ENCODE measurements at places on chromosomes 13 and 19.

- no peak for DNase-seq
Observed at GRCh38 chr13:60690604-60691003, 293.6 kb downstream of the TDRD3 start.

DNA sequence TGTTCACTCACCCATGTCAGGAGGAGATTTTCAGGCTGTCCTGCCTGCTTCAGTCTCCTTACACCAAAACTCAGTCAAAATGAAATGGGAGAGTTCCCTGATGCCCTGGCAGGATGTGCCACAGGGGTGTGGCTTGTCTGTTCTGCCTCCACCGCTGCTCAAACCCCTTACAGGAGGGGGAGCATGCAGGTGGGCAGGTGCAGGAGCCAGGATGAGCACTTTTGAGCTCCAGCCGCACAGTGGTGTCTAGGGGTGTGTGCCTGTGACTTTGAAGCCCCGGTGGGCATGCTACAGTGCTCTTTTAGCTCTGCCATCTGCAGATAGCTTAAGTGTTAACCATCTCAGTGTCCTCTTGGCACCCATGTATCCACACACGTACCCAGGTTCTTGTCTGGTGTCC, 71.9 kb upstream of the IPO5 start:
- no peak for DNase-seq

- no peak for DNase-seq
Observed at GRCh38 chr13:96403241-96403640, 313.3 kb downstream of the HS6ST3 start.

DNA sequence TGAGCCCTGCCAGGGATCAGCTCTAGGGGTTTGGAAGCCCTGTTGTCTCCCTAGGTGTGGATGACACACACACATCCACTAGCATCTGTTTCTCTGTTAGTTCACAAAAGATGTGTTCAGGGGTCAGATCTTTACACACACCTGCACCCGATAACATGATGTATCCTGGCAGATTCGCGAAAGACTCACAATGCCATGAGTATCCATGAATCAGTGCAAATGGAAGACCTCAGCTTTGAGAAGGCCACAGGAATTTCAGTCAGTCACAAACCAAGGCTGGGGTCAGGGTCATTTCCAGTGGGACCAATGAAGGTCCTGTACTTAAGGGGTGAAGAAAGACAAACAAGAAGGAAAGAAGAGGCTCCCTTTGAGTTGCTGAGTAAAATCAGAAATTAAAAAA, 898.2 kb downstream of the UQCRFS1 start:
- DNase-seq, result no peak

DNA sequence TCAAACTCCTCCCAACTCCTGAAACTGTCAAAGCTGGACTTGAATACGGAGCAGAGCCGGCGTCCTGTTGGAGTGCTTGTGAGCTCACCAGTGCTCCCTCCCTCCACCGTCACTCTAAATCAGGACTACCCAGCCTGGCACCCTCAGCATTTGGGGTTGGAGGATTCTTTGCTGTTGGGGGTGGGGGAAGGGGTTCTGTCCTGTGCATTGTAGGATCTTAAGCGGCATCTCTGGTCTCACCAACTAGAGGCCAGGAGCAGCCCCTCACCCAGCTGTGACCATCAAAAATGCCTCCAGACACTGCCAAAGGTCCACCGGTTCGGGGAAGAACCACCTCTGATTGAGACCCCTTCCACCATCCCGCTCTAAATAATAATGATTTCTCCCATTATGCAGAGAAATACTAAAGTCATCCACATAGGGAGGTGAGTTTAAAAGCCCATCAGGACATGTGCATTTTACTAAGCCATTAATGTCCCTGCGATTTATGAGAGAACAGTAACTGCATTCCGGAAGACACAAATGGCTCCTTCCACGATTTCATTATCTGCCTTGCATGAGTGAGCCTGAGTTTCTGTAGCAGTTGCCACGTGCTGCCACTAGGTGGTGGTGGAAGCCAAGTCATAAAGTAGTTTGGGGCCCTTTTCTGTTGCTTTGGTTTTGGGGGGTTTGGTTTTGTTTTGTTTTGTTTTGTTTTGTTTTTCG, 16.1 kb upstream of the USP29 start:
- peak; percentile 38 for DNase-seq

GRCh38 chr19:3270902-3271301, 46.4 kb downstream of the CELF5 start:
- DNase-seq, result peak; percentile 41

GRCh38 chr19:29216021-29216420, 3.1 kb upstream of the UQCRFS1 start:
- no peak for DNase-seq

DNA sequence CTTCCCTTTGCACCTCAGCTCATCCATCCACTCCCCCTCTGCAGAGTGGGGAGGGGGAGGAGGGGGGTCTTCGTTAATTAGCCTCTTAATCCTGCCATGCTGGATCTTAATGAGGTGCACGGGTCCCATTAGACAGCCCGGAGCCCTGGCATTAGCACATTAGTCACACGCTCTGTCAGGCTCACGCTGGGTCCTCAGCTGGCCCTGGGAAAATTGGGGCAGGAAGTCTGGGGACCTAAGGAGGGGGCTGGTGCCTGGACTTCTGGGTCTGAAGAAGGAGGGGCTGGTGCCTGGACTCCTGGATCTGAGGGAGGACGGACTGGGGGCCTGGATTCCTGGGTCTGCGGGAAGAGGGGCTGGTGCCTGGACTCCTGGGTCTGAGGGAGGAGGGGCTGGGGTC, 444 bp upstream of the NCCRP1 start:
- no peak for DNase-seq

GRCh38 chr13:26247011-26247410, 6.9 kb upstream of the CDK8 start:
- no peak for DNase-seq

- DNase-seq, result no peak
Observed at GRCh38 chr13:85896516-85897450, 97.6 kb upstream of the SLITRK6 start.

DNA sequence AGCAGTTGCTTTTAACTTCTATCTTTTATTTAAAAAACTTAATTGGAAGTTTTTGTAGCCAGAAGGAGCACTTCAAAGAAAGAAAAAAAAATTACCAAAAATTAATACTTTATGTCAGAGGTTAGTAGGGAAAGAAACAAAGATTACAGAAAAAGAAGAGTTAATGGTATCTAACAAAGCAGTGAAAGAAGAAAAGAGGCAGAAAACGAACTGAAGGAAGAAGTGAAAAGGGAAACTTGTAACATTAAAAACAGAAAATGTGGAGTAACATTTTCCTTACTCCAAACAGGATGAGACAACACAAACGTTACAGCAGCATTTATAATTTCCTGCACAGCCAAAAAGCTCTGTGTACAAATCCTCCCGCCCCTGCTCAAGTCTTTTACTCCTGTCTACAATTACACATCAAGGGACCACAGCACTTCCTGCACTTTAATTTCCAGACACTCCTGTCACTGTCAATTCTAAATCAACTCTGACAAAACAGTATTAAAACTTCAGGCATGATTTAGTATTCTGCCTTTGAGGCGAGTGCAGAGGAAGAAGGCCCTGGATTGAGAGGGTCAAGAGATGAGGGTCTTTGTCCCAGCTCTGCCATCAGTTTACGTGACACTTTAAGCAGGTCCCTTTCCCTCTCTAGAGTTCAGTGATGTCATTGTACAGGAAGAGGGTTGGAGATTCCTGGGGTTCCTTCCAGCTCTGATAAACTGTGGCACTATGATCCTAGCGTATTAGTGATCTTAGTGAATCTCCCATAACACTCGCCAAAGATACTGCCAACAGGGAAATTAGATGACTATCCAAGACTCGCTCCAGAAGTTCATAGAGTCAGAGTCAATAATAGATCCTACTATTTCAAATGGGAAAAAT, 53.2 kb upstream of the LSM14A start:
- no peak for DNase-seq

DNA sequence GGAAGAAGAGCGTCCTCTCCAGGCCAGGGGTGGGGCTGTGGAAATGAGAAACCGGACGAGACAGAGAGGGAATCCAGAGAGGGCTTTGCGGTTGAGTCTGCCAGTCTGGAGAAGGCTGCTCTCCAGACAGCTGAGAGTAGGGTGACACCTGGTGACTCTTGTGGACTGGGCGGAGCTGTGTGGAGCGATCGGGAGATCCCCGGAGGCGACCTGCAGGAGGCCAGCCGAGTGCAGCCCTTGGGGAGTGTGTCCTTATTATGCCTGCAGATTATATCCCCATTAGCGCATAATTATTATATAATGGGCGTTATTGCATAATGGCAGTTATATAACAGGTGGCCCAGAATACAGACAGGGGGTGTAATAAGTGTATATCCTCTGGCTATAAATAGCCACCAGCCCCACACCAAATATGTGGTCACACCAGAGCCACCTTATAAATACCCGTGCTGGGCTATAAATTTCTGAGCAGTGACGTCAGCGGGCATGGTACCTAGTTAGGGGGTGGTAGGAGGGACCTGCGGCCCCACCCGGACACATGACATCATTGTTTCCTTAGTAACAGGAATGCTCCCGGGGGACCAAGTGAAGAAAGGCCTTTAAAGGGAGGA, 41.2 kb downstream of the NFIX start:
- no peak for DNase-seq

DNA sequence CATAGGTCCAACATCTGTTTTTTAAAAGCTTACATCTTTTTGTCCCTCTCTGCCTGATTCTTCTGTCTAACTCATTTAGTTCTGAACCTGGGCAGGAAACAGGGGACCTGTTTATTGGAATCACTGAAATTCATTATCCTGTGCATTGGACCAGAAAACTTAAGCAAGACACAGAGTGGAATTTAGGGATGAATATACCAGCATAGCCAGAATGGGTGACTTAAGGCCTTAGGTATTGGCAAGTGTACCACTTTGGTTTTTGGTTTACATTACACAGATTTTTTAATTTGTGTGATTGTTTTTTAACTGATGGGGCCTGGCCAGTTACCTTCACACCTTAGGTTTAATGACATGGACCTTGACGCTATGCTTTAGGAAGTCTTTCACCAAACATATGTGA, 232.5 kb downstream of the GPC5 start:
- no peak for DNase-seq

DNA sequence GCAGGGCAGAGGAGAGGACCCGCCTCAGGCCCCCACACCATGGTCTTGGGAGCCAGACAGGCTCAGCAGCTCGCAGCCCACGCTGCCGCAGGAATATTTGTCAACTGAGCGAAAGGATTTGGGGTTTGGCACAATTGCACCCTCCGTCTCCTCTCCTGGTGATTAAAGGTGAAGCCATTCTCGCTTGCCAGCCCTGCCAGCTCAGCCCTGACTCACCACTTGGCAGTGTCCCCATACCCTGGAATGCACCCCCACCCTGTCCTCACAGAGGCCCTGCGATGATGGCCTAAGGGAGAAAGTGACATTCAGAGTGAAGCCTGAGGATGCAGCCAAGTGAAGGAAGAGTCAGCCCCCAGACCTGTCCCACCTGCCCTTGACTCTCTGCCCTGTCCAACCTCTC, 18.8 kb downstream of the CYTH2 start:
- no peak for DNase-seq

DNA sequence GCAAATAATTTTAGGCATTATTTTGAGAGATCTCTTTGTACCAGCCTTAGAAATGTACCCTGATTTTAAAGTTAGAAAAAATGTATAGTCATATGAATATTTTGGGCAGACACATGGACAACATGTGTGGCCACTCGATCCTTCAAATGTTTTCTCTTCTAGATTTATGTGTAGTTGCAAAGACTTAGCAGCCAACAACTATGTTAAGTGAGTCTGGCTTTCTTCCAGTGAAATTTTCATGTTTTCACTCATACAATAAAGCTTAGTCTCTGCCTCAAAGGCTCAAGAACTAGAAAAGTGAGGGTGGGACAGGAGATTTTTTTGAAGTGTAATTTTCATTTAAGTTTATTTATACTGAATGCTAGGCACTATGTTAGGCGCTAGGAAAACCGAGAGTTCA, 207.7 kb upstream of the DACH1 start:
- DNase-seq, result no peak

- DNase-seq, result no peak
Observed at GRCh38 chr19:1593501-1593772, 772 bp upstream of the MBD3 start.

DNA sequence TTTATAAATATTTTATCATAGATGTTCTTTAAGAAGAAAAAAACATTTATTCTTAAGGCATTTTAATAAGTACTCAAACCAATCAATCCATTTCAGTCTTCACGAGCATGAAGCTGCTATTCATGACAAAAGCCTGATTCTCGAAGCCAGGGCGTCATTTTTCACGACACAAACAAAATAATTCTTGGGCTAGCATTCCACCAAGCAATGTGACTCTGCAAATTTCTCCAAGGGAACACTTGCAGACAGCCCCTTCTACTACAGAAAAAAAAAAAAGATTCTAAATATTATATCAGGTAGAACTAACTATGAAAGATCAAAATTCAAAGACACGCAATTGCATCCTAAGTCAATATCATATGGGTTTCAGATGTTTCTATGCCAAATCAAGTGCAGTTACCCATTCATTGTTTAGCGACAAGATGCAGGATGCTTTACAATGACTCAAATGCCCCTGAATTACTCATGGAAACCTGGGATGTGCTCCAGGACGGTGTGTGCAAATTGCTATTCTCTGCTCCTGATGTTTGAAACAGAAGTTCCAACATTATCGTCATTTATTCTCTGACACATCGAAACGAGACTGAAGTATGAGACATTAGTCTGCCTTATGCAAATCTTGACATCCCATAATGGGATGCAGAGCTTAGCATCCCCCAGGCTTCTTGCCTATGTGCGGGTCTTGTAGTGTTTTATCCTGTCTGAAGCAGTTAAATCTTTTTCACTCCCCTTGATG, 517.7 kb downstream of the MYO16 start:
- no peak for DNase-seq

DNA sequence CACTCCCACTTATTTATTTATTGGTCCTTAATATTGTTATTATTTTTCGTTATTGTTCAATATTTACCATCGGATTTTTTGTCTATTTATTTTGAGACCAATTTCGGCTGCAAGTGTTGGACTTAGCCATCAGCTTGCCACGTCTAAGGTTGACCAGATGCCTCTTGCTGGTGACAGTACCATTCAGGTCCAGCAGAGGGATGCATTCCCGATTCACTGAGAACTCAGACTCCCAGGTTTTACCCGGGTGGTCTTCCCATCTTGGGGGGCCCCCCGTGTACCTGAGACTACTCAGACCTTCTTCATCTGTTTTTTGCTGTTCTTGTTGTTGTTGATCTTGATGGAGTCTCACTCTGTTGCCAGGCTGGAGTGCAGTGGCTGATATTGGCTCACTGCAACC, 1435.2 kb downstream of the UQCRFS1 start:
- DNase-seq, result no peak

- no peak for DNase-seq
Observed at GRCh38 chr19:47310819-47311218, 1.2 kb downstream of the C5AR1 start.

GRCh38 chr19:46391296-46392251, 21.8 kb downstream of the CCDC8 start:
- DNase-seq, result no peak

All from stimulated activated CD8-positive, alpha-beta memory T cell treated with anti-CD3 and anti-CD28 coated beads, Interleukin-2, amount 100 ng/mL, for 48 hours (primary cell).